ENCODE measurements at places on chromosomes 4 and X. TPM values are rescaled to one million over a fixed set of nuclear protein-coding genes. Genes with fewer than 3 reads are reported as not detected.

The SPATA4 gene
- total RNA-seq = 1.0 TPM

- no peak overlapping the region for H3K27ac ChIP-seq
- H3K4me3 ChIP-seq = no peak overlapping the region
- H3K36me3 ChIP-seq = no peaks in the 10 kb centered on the region
- no peaks in the 10 kb centered on the region for H3K27me3 ChIP-seq
- H3K4me1 ChIP-seq = no peaks in the 10 kb centered on the region
- DNase-seq = no peak
These were observed 72.7 kb downstream of the FRMPD4 start for GRCh38 chrX:12210971-12211370.

The HSD17B13 gene
- total RNA-seq = 16.7 TPM

DNA sequence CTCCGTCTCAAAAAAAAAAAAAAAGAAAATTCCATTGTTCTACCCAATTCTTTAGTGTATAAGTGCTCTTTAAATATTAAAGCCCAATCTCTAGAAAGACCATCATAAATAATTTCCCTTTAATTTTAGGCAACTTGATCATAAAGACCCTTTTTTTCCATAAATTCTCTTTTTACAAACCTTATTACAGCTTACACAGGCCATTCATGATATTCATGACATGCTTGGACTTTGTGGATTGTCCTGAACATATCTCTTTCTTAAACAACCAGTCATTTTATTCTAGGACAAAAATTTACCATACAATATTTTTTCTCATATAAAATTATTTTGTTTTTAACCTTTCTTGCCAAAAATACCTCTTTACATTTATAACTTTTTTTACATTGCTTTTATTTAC is 30.5 kb downstream of the TLR8 start:
- no peaks in the 10 kb centered on the region for H3K36me3 ChIP-seq
- H3K4me3 ChIP-seq = no peak overlapping the region
- no peak overlapping the region for H3K27ac ChIP-seq
- no peak for DNase-seq
- H3K4me1 ChIP-seq = no peaks in the 10 kb centered on the region

The FGB gene
- total RNA-seq = 2.2 TPM

DNA sequence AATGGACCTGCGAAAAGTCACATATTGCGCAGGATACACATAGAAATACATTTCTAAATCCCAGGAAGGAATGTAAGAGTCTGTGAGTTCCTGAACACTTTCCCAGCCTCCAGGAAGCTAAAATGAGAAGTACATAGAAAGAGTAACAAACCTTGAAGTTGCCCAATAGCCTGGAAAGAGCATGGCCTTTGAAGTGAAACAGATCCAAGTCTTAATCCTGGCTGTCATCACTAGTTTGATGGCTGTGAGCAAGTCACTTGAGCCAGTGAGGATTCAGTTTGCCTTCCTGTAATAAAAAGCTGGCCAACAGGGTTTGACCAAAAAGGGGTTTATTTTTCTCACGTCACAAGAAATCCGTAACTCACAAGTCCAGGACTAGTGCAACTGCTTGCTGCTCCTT is 69.8 kb downstream of the ARHGEF38 start:
- H3K4me3 ChIP-seq = no peak overlapping the region
- H3K27me3 ChIP-seq = no peaks in the 10 kb centered on the region
- H3K27ac ChIP-seq = no peak overlapping the region
- peak; percentile 24 for DNase-seq

The SHOX gene
- total RNA-seq = not detected

The ERAS gene
- total RNA-seq = not detected

The RS1 gene
- total RNA-seq = 5.2 TPM

DNA sequence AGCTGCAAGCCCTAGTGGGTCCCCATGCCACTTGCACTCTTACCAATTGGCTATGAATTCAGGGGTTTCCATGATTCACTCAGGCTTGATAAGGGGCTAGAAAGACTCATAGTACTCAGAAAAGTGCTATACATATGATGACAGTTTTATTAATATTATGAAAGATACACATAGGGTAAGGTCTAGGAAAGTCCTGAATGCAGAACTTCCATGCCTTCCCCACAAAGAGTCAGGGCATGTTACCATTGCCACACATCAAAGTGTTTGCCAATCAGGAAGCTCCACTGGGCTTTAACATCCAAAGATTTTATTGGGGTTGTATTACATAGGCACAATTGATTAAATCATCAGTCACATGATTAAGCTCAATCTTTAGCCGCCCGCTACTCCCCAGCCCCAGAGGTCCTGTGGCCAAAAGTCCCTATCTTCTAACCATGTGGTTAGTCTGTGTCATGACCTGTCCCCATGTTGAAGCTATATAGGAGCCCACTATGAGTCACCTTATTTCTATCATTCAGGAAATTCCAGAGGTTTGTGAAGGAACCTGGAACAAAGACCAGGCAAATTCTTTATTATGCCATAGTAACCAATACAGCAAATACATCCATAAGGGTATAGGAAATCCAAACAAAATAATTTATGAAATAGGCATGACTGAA is 635.6 kb downstream of the STPG2 start:
- H3K27me3 ChIP-seq = no peaks in the 10 kb centered on the region
- no peaks in the 10 kb centered on the region for H3K36me3 ChIP-seq
- no peak overlapping the region for H3K27ac ChIP-seq
- no peaks in the 10 kb centered on the region for H3K4me1 ChIP-seq
- no peak for DNase-seq

All from upper lobe of left lung (tissue), 6 donors.